ENCODE measurements at places on chromosomes 3 and 15. TPM values are rescaled to one million over a fixed set of nuclear protein-coding genes. Genes with fewer than 3 reads are reported as not detected.

FSTL1 gene
- total RNA-seq, result 1,312 TPM

PAQR5 gene
- 1.3 TPM for total RNA-seq

GOLGA6L7 gene
- not detected for total RNA-seq

CADPS gene
- total RNA-seq, result 0.84 TPM

SKOR1 gene
- 0.12 TPM for total RNA-seq

P2RY1 gene
- 0.02 TPM for total RNA-seq

EID1 gene
- total RNA-seq, result 210 TPM

NUSAP1 gene
- 212 TPM for total RNA-seq

All from M059J (cell line).